LHCN-M2 (cell line): ENCODE measurements at places on chromosomes 5 and 9. TPM values are rescaled to one million over a fixed set of nuclear protein-coding genes. Genes with fewer than 3 reads are reported as not detected.

The RELL2 gene
- total RNA-seq: 5.2 and 7.0 TPM in 2 replicates

The FAM114A2 gene
- total RNA-seq: 31.3 and 41.4 TPM in 2 replicates

DNA sequence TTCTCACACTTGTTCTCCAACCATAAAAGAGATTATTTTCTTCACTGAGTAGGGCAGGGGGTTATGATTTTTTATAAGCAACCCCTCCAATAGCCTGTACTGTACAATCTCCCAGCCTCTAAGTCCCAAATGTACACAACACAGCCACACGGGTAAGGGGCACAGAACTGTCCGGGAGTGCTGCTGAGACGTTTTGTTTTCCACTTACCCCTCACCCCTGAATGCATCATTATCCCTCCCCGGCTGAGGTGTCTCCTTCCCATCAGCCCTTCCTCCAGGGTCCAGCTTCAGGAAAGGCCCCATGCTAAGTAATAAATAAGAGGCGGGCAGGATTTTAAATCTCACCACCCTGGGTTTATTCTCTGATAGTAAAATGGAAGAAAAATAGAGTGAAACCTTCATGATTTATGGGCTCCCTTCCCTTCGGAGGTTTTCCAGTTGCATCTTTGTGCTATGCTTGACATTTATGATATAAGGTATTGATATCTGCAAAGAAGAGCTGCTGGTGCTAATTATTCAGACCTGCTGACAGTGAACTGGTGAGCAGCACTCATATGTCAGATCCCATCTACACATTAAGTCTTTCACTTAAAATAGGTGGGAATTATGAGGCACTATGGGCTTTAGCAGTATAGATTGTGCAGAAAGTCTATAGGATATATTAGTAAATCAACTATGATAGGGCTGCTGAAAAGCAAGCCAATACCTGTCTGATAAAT lies 67.2 kb upstream of the MEGF10 start:
- DNase-seq: no peak

- peak; percentile 61 for DNase-seq
These were observed 20.2 kb downstream of the EEIG1 start for GRCh38 chr9:127960410-127961154.

GRCh38 chr5:142958944-142959682 lies 188.9 kb downstream of the ARHGAP26 start:
- no peak for DNase-seq

- DNase-seq: no peak
These were observed 8.7 kb upstream of the PSMD5 start for GRCh38 chr9:120851449-120851848.

DNA sequence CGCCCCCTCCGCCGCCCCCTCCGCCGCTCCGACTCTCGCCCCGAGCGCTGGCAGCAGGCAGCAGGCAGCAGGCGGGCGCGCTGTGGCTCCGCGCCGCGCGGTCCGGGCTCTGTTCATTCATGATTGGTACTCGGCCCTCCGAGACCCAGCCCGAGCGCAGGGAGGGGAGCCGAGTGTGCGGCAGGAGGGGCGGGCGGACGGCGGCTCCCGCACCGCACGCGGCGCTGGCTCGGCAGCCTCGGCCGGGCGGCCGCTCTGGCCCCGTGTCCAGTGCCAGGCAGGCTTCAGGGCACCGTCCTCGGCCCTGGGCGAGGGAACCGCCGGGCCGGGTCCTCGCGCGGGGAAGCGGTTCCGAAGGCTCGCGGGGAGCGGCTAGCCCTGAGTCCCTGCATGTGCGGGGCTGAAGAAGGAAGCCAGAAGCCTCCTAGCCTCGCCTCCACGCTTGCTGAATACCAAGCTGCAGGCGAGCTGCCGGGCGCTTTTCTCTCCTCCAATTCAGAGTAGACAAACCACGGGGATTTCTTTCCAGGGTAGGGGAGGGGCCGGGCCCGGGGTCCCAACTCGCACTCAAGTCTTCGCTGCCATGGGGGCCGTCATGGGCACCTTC lies at the start of gene KCNIP1:
Gene KCNIP1 (plus strand): TSS at position 31 of the 607 bp plus-strand sequence.
- no peak for DNase-seq

DNA sequence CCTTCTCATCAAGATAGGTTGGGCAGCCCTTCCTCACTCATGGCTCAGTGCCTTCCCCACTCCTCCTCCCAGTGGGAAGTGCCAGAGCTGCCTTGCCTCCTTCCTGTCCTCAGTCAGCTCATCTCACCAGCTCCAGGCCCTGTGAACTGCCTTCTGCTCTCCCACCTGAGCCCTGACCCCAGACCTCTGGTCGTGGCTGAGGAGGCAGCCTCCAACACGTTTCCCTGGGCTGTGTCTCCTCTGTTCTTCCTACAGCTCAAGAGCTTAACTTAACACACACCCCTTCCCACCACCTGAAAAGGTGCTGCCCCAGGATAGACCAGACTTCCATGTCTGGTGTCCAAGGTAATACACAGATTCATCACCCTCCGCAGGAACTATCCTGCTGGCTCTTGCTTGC lies 21.2 kb downstream of the IL9 start:
- DNase-seq: no peak
